A172 (cell line): ENCODE measurements at places on chromosomes 7 and 10.

DNA sequence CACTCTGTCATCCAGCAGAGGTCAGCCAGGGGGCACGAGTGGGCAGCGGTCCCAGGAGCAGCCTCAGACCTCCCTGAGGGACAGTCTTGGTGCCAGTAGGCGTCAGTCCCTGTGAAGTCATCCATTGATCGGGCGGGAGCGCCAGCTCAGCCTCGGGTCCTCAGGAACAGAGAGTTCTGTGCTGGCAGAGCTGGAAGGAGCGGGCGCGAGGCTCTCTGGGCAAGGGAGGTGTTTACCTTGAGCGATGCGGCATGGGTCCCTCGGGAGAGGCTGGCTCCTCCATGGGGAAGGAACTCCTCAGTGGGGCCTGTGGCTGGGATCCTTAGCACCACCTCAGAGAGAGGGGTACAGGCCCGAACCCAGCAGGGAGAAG, 101.1 kb upstream of the PPIF start:
- no peak for DNase-seq

GRCh38 chr10:21401196-21401595, 124.3 kb downstream of the SKIDA1 start:
- DNase-seq, result no peak

- DNase-seq, result no peak
These were observed 4.2 kb downstream of the KCNMA1 start for GRCh38 chr10:77633376-77633775.

- DNase-seq, result no peak
These were observed 95.1 kb upstream of the PALS2 start for GRCh38 chr7:24478137-24478655.

DNA sequence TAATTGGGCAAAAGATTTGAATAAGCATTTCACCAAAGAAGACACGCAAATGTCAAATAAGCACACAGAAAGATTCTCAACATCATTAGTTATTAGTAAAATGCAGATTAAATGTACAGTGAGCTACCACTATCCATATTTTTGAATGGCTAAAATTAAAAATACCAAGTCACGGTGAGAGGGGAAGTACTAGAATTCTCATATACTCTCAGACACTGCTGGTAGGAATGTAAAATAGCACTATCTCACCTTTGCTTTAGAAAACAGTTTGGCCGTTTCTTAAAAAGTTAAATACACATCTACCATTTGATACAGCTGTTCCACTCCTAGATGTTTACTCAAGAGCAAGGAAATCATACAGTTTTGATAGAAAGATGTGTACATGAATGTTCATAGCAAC, 115.8 kb upstream of the CELF2 start:
- no peak for DNase-seq

DNA sequence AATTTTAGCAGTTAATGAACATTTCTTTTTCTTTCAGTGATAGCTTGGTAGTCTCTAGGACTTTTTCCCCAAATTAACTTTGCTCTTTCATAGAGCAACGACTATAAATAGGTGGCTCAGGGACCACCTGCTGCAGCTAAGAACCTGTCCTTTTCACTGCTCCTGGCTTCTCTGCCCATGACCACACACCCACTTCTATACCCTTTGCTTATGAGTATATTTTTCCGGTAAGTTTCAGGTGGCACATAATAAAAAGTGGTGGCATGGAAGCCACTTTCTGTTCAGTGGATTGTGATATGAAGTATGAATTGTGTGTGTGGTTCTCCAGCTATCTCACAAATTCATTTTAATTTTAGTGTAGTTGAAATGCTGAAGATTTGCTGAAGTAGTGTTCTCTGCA, 1.2 kb downstream of the ING3 start:
- no peak for DNase-seq

- no peak for DNase-seq
These were observed 104.6 kb upstream of the PPIF start for GRCh38 chr10:79242620-79243152.
